ENCODE measurements at places on chromosomes 6 and 20.

GRCh38 chr6:25423358-25423757 is 144.2 kb downstream of the CARMIL1 start:
- no peak for DNase-seq

DNA sequence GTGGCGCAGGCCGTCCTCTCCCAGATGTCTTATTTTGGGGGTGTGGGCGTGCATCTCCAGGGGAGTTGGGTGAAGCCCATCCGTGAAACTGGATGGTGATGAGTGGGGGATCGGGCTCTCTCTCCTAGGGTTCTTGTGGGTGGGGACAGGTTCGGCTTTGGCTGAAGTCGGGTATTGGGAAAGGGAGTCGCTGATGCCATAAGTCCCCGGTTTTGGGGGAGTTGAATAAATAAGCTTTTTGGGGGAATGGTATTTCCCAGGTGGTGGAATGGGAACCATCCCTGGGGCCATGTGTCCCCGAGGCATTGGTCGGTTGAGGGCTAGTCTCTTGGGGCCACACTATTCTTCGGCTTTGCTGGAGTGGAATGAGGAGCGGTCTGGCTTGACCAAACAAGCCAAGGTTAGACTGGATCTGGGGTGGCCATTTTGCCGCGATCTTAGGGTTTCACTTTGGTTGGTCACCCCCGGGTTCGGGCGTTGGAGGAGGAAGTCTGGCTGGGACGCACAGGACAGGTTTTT is 481 bp downstream of the ZNF133 start:
- DNase-seq: peak; percentile 17

GRCh38 chr6:137001299-137001976 is 43.3 kb downstream of the IL20RA start:
- no peak for DNase-seq

- peak; percentile 17 for DNase-seq
Measured at GRCh38 chr6:146361128-146361924, 182.3 kb upstream of the RAB32 start.

GRCh38 chr6:104702126-104702841 is 157.4 kb downstream of the HACE1 start:
- DNase-seq: no peak

- no peak for DNase-seq
Measured at GRCh38 chr20:52311209-52311794, 119.7 kb upstream of the ZFP64 start.

GRCh38 chr6:41546866-41547798 is 951 bp downstream of the FOXP4 start:
- DNase-seq: peak; percentile 22

DNA sequence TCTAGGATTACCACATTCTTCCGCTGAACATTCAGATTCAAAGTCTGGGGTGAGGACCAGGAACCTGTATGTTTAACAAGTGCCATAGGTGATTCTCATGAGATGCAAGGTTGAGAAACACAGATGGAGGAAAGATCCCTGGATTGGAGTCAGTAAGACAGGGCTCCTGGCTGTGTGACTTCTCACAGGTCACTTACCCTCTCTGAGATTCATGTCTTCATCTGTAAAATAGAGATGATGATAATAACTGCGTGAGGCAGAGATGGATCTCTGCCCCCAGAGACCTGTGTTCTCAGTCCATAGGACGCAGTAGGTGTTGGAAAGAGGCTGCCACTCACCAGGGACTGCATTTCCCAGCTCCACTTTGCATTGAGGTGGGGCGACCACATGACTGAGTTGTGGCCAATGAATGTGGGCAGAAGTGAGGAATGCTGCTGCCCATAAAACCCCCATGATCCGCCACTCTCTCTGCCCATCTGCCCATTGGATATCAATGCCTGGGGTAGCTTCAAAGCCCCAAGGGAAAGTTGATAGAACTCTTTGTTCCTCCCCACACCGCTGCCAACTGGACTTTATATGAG is 13.6 kb upstream of the GDAP1L1 start:
- DNase-seq: no peak

DNA sequence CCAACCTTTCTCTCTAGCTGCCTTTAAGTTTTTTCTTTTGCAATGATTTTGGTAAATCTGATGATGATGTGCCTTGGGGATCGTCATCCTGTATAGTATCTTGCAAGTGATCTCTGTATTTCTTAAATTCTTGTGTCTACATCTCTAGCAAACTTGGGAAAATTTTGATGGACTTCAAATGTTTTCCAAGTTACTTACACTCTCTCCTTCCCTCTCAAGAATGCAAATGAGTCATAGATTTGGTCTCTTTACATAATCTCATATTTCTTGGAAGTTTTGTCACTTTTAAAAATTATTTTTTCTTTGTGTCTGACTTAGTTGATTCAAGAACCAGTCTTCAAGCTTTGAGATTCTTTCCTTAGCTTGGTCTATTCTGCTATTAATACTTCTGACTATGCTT is 176.4 kb downstream of the TBC1D32 start:
- DNase-seq: no peak

DNA sequence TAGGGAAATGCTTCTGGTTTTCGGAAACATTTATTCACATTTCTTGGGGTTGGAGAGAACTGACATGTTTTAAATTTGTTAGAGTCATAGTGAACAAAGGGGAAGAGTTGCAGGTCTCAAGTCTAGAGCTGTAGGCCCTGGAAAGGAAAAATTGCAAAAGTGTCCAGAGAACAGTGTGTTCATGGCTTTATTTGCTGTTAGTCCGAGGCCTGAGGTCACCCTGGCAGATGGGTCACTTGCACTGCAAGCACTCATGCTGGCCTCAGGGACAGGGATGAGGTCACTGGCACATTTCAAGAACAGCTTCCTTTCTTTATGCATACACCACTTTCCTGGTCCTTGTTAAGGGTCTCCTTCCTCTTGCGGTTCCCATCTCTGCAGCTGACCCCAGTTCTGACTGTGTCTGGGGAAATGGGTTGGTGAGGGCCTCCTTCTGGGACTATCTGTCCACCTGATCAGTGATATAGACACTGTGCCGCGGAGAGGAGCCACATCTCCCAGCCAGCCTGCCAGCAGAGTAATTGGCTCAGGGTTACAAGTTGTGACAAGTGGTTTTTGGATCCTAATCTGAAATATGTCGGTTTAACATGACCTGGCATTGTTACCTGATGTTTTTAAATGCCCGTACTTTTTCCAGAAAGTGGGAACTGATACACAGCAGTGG is 194.0 kb downstream of the EYA4 start:
- no peak for DNase-seq

GRCh38 chr20:21516861-21517565 is 3.1 kb upstream of the NKX2-2 start:
- DNase-seq: no peak

GRCh38 chr6:166565084-166565967 is 21.2 kb downstream of the RAMACL start:
- no peak for DNase-seq

DNA sequence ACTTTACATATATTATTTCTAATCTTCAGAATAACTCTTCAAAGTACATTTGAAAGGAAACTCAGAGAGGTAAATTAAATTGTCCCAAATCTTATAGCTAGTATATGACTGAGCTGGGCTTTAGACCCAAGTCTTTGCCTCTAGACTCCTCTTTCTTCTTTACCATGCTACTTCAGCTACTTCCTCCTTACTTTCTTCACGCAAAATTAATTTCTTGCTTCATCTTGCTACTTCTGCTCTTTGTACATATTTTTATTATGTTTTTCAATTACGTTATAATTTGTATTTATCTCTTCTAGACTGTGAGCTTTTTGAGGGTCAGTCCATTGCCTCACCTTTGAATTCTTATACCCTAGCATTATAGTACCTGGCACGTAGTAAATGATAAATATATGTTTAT is 5.3 kb downstream of the TMEM170B start:
- no peak for DNase-seq

GRCh38 chr6:33894438-33894837 is 90.6 kb upstream of the MLN start:
- DNase-seq: no peak

DNA sequence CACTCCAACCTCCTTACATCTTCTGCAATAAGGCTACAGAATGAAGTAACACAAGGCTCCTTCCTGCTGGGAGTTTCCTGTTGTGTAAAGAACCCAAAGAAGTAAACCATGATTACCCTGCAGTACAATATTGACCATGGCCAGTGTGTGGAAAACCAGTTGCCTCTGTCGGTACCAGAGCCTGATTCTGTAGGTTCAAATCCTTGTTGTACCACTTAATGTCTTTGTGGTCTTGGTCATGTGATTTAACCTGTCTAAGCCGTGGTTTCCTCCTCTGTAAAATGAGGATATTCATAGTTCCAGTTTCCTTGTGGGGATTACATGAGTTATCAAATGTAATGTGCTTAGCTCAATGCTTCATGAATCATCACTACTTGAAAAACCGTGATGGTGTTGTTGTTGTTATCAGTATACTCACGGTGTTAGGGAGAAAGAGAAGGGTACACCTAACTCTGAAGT is 60.3 kb upstream of the PRELID3B start:
- DNase-seq: no peak

DNA sequence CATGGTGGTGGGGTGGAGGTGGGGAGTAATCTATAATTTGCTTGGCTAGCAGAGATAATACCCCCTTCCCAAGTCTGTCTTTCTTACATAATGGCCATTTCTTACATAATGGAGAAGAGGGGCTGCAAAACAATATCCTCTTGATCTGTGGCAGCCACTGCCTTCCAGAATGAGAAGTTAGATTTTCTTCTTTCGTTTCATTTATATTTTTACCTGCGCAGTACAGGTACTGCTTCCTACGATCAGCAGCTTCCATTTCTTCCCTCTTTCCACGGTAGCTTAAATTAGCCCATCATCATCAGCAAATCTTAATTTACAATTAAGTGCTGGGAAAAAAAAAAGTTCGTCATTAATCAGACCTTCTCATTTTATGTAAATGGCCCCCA is 30.2 kb downstream of the GNAS start:
- no peak for DNase-seq

DNA sequence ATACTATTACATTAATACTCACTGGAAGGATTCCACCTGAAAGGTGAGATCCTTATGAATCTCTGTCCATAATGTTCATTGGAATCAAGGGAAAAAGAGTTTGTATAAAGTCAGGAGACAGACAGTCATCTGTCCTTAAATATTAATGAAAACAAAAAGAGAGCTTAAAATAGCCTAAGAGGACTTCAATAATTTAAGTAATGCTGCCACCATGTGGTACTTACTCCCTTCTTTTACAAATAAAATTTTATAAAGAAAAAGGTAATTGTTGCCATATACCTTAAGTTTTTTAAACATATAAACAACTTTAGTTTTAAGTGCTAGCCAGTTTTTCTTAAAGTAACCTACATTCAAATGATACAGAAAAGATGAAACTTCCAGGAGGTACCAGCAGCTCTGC is 5.1 kb downstream of the BLOC1S5 start:
- no peak for DNase-seq

DNA sequence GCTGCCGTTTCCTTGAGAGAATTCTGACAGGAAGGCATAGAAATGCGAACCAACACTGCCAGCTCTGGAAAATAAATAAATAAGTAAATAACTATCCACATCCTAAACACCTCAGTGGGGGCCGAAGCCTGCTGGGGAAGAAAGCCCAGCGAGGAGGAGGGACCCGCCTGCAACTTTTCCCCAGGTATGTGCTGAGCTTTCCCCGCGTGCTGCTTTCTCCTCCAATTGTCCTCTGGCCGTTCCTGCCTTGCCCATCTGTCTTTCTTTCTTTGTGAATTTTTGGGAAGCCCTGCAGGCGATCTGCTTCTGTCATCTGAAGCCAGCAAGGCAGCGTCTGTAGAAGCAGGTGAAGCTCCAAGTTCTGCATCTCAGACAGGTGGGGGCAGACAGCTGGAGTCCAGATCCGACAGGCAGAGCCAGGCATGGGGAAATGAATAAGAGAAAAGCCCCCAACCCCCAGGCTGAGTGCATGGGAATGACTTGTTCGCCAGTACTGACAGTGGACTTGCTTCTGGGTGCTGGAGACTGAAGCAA is 49.2 kb upstream of the IL17A start:
- no peak for DNase-seq

GRCh38 chr6:80579391-80580023 is 473.0 kb downstream of the BCKDHB start:
- DNase-seq: no peak

DNA sequence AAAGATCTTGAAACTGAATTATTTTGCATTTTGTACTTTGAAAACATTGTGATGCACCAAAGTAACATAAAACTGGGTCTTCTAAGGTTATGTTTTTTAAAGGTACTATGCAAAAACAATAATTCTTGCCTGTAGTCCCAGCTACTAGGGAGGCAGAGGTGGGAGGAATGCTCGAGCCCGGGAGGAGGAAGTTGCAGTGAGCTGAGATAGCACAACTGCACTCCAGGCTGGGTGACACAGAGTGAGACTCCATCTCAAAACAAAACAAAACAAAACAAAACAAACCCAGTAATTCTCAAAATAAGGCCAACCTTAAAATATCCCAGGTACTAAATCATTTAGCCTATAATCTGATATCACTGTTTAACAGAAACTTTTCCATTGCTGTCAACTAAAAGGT is 269.6 kb downstream of the KHDC1L start:
- DNase-seq: no peak

GRCh38 chr20:3674995-3675900 is 6.6 kb downstream of the ADAM33 start:
- no peak for DNase-seq

DNA sequence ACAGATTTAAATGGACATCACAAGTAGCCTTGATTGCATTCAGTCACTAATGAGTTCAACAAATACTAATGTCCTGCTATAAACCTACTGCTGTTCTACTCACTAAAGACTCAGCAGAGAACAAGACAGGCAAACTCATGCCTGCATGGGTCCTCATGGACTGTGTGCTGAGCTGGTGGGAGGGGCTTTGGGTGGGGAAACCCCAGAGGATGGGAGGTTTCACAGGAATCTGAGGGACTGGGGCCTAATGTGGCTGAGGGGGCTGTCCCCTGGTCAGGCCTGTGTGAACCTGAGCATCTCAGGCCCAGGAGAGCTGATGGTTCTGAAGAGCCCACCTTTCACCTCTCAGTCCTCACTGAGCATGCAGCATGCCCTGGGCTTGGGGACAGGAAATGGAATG is 1.4 kb downstream of the CST8 start:
- no peak for DNase-seq

- no peak for DNase-seq
Measured at GRCh38 chr6:155260686-155261085, 3.1 kb upstream of the CLDN20 start.

DNA sequence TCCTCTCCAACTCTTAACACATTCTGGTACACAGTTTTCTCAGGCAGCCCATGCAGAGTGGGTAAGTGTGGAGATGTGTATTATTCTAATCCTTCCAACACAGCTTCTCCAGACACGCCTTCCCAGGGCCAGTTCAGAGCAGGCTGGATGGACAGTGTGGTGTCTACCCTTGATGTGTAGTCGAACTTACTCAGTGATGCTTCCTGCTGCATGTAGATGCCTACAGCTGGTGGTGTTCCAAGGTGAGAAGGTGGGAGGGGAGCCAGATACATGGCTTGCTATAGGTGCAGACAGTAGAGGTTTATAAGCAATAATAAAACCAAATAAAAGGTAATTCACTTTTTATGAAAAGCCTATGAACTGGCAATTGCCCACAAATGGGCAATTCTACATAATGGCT is 104.0 kb downstream of the QRSL1 start:
- no peak for DNase-seq

DNA sequence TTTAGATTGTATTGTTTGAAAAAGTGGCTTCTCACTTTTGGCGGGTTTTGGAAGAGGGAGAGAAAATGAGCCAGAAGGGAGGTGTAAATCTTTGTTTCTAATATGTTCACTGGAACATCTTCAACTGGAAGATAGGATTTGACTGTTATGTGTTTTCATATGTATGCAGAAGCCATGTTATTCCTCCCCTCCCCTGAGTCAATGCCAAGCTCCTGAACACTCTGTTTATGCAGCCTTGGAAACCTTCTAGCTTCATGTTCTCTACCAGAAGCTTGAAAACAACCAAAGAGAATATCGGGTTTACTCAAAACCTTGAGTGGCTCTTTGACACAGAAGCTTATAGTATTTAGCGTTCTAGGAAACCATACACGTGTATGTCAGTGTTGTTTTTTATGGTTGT is 279.1 kb downstream of the PRL start:
- no peak for DNase-seq
